ENCODE measurements at places on chromosomes 13 and 19. TPM values are rescaled to one million over a fixed set of nuclear protein-coding genes. Genes with fewer than 3 reads are reported as not detected.

GRCh38 chr13:34862716-34863115 lies 79.4 kb upstream of the NBEA start:
- H3K36me3 ChIP-seq: no peaks in the 10 kb centered on the region
- DNase-seq: no peak
- no peak overlapping the region for H3K27ac ChIP-seq

Gene RUBCNL
- 1.1 TPM for total RNA-seq

DNA sequence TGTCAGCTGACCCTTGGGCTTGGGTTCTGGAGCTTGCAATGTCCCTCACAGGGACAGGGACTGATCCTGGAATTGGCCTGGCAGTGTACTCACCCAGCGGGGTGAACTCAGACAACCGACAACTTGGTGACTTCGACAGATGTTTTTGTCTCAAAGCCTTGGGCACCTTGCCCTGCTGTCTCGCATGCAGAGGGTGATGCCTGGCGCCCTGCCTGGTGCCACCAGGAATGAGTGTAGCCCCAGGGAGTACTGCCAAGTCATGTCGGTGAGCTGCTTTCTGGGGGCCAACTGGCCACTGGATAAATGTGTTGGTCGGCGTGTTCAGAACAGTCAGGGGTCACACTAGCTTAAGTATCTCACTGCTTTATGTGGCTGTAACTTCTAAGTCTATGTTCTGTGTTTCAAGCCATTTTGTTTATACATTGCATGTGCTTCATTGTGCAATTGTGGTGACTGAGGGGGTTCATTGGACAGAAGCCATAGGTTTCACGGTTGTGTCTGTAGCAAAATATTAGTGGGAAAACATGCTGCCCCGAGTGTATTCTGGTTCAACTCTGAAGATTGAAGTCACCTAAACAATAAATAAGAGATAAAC lies 96.3 kb upstream of the TNFSF11 start:
- H3K4me3 ChIP-seq: no peak overlapping the region
- H3K36me3 ChIP-seq: no peaks in the 10 kb centered on the region
- DNase-seq: no peak
- H3K27me3 ChIP-seq: peaks cover 4% of the 10 kb centered on the region
- H3K27ac ChIP-seq: no peak overlapping the region

DNA sequence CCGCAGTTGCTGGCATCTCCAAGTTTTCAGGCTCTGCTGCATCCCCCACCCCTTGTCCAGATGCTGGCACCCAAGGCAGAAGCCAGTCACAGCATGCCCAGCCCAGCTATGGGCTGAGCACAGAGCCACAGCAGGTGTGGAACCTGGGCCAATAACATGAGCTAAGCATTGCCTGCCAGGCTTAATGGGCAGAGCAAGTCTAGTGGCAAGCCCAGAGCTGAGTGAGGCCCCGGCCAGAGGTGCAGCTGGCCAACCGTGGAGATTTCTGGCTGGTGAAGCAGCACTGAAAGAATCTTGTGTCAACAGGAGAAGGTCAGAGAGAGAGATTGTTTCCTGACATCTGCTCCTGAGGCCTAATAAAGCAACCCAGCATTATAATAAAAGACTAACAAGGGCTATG lies 111.0 kb downstream of the B3GLCT start:
- H3K36me3 ChIP-seq: peaks cover 18% of the 10 kb centered on the region
- no peak overlapping the region for H3K4me3 ChIP-seq
- H3K27me3 ChIP-seq: no peaks in the 10 kb centered on the region
- no peaks in the 10 kb centered on the region for H3K4me1 ChIP-seq

GRCh38 chr13:30290812-30291436 lies 16.4 kb downstream of the KATNAL1 start:
- H3K4me3 ChIP-seq: no peak overlapping the region
- no peak overlapping the region for H3K27ac ChIP-seq
- no peaks in the 10 kb centered on the region for H3K27me3 ChIP-seq
- peaks cover 5% of the 10 kb centered on the region for H3K4me1 ChIP-seq

Gene ZNF681
- 8.4 TPM for total RNA-seq

Gene EXOC3L2
- not detected for total RNA-seq

Gene ZNF560
- not detected for total RNA-seq

DNA sequence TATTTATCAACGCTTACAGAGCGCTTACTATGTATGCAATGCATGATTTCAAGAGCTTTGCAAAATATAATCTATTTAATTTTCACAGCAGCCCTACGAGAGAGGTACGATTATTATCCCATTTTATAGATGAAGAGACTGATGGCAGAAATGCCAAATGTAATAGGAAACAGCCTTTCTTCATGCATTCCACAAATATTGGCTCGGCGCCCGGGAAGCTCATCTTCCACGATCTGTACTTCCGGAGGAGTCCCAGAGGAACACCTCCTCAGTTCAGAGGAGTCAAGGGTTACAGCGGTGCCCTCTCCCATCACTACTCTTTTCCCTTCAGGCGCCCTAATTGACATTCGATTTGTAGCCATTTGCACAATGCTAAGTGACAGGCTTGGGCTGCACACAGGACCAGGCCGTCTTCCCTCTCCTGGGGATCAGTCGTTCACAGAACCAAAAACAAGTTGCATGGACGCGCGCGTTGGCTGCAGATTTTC lies 1.1 kb upstream of the ARHGAP35 start:
- H3K4me3 ChIP-seq: peak overlapping the region; percentile 84
- H3K27ac ChIP-seq: peak overlapping the region; percentile 84
- H3K27me3 ChIP-seq: no peaks in the 10 kb centered on the region
- H3K4me1 ChIP-seq: peaks cover 12% of the 10 kb centered on the region

Gene ANKLE1
- total RNA-seq: 5.9 TPM

DNA sequence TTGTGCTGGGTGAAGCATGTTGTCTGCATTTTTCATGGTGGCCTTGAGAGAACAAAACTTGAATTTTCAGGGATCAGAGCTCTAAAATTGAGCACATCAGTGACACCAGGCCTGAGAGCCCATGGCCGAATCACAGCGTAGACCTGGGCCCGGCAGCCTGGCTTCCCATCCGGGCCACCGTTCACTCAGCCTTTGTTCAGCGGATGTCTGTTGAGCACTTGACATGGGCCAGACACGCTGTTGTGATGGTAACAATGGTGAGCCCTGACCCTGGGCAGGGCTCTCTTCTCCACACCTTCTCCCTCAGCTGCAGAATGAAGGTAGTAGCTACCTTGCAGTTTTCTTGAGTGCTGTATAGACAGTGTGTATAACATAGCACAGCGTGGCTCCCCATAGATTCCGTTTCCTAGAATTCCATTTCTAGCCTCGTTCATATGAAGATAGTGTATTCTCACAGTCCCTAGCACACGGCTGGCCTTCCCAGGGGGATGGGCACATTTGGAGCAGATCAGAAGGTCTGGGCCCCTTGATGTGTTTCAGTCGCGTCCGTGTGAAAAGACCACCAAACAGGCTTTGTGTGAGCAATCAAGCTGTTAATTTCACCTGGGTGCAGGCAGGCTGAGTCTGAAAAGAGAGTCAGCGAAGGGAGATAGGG lies 75.3 kb downstream of the RAB20 start:
- H3K4me3 ChIP-seq: no peak overlapping the region
- peaks cover 4% of the 10 kb centered on the region for H3K36me3 ChIP-seq
- H3K27me3 ChIP-seq: no peaks in the 10 kb centered on the region
- H3K4me1 ChIP-seq: no peaks in the 10 kb centered on the region
- no peak overlapping the region for H3K27ac ChIP-seq

Gene GPR12
- total RNA-seq: 0.14 TPM

Gene IFNL1
- not detected for total RNA-seq

Gene CEACAM8
- not detected for total RNA-seq
